NK-92 treated with Interleukin-12 subunit alpha and Interleukin-12 subunit beta, amount 100 ng/mL, for 24 hours (cell line): ENCODE measurements at places on chromosomes 12 and 14.

DNA sequence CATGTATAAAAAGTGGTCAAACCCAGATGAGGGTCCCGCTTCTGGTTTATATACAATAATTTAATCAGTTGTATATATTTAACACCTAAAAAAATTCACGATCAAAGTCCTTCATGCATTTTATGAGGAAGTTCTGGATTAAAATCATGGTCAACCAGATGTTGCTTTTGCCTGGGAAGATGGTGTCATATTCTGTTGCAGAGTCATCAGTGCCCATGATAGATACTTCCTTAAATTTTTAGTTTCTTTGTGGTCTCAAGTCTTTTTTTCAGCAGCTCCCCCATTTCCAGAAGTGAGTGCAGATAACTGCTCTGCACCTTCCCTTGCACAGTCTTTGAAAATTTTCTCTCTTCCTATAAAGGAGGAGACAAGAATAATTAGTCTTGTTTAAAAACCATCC is 16.1 kb downstream of the ERP29 start:
- DNase-seq = no peak

DNA sequence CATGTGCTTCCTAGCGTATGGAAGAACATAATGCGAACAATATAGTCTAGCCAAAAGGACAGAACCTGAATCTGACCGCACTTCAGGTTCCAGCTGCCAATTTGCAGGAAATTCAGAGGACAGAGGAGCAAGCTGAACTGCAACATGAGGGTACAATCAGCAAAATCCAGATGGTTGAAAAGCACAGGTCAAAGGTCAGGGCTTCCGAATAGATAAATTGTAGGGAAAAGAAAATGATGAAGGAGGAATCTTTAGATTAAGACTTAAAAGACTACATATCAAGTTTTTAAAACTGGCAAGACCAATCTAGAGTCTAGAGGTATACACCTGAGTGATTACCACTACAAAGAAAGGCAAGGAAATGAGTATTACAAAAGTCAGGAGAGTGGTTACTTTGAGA is 42.1 kb upstream of the SELPLG start:
- DNase-seq = no peak

GRCh38 chr12:90851800-90852718 is 102.9 kb downstream of the CCER1 start:
- DNase-seq = no peak

GRCh38 chr12:3455312-3455711 is 35.7 kb upstream of the PRMT8 start:
- no peak for DNase-seq

DNA sequence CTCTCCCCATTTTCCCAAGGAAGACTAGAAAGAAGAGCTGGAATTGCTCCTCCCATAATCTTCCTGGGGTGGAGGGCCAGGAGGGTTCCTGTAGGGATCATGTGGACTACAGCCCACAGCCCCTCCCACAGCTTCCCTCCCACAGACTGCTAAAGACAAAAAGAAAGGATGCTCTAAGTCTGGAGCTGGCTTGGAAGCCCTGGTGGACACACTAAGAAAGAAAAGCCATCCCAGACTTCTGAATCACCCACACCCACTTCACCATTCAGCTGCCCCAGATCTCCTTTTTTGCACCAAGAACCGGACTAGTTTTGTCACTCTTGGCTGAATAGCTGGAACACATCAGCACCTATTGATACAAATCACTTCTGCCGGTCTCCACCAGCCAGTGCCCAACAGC is 56.8 kb upstream of the PLXNC1 start:
- DNase-seq = no peak

DNA sequence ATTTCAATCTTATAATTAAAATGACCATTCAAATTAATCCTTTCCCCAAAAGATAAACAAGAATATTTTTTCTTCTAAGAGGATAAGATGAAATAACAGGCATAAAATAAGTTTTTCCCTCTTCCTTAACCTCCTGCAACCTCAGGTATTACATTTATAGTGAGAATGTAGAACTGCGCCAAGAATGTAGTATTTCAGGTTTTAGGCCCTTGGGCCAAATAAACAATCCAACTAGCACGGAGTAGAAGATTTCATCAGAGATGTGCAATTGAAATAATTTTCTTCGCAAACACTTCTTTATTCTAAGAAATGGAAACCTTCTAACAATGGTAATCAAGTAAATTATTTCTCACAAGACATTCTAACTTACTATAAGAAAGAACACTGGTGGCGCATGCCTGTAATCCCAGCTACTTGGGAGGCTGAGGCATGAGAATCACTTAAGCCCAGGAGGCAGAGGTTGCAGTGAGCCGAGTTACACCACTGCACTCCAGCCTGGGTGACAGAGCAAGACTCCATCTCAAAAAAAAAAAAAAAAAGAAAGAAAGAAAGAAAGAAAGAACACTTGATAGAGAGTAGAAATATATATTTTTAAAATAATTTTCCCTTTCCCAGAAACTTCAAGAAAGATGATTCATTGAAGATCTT is 100.8 kb downstream of the TAOK3 start:
- DNase-seq = no peak

DNA sequence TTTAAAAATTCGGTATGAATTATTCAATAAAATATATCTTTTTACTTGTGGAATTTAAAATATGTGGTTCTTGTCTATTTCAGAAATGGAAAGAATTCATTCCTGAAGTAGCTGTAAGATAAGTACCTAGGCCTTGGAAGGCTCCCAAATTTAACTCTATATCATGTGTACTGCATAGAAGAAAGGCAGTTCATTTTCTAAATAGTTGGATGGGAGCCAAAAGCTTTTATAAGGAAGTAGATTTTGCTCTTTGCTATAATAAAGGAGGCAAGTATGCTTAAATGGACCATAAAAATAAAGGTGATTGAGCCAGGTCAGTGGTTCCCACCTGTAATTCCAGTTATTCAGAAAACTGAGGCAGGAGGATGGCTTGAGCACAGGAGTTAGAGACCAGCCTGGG is 187.5 kb downstream of the ATXN7L3B start:
- DNase-seq = no peak

GRCh38 chr14:81839056-81839455 is 305.4 kb upstream of the SEL1L start:
- no peak for DNase-seq

DNA sequence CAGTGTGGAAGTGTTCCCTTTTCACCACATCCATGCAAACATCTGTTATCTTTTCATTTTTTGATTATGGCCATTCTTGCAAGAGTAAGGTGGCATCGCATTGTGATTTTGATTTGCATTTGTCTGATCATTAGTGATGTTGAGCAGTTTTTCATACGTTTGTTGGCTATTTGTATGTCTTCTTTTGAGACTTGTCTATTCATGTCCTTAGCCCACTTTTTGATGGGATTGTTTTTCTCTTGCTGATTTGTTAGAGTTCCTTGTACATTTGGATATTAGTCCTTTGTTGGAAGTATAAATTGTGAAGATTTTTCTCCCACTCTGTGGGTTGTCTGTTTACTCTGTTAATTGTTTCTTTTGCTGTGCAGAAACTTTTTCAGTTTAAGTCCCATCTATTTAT is 244.5 kb upstream of the PRICKLE1 start:
- DNase-seq = no peak

DNA sequence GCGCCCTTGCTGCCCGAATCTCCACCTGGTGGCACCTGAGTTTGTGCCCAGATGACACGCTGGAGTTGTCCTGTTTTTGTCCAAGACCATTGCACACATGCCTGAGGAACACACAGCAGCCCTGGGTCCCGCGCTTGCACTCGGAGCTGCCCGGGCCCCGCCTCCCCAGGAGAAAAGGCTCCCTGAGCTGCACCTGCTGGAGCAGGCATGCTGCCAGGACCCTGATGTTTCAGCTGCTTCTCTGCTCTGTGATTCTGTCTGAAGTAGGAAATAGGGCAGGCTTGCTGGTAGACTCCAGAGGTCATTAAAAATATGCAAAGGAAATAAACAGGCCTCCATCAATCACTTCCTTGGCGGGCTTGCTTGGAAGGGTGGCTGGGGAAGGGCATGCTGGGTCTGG is 271.6 kb downstream of the CACNA1C start:
- no peak for DNase-seq

GRCh38 chr12:3055704-3056467 is 21.3 kb upstream of the TSPAN9 start:
- no peak for DNase-seq

GRCh38 chr14:59583755-59584154 is 7.1 kb upstream of the CCDC175 start:
- DNase-seq = no peak

DNA sequence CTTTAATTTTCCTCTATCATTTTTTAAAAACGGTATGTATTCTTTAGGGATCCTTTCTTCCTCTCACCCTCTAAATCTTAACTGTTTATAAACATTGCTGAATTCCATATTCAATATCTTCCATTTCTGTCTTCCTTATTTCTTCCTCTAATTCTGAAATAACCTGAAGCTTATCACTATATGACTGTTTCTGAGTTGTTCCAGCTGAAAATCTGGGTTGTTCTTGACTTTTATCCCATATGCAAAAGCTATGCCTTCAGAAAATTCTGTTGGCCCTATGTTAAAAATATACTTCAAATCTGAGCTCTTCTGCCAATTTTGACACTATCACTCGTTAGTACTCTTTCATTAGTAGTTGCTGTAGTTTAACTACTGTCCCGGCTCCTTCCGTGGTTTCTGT is 970.3 kb downstream of the BCL11B start:
- DNase-seq = no peak

DNA sequence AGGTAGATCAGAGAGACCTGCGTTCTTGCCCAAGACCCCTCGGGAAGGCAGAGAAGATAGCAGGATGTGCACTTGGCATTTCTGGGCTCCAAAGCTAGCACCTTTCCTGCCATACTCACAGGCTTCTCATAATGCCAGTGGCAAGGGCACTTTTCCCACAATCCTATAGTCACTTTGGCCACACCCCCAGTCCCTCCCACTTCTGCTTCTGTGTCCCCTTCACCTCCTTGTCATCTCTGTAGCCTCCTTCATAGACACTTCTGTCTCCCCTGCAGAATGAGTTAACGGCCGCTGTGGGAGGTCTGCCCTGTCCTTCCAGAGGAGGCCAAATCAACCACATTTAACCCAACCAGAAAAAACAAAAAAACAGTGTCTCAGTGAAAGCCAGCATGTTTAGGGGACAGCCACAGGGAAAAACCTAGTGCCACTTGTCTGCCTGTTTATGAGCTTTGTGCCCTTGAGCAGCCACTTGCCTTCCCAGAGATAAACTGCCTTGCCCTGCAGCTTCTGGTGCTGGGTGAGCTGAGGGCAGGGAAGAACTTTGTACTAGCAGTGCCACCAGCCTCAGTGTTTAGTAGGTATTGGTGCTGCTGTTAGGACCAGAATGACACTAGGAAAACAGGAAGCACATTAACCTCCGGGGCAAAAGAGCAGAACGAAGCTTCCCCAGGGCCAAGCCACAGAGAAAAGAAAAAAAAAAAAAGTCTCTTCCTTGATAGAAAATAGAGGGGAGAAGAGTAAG is 193.0 kb upstream of the PWP1 start:
- DNase-seq = no peak

GRCh38 chr14:104222396-104223036 is 84.1 kb downstream of the KIF26A start:
- no peak for DNase-seq

DNA sequence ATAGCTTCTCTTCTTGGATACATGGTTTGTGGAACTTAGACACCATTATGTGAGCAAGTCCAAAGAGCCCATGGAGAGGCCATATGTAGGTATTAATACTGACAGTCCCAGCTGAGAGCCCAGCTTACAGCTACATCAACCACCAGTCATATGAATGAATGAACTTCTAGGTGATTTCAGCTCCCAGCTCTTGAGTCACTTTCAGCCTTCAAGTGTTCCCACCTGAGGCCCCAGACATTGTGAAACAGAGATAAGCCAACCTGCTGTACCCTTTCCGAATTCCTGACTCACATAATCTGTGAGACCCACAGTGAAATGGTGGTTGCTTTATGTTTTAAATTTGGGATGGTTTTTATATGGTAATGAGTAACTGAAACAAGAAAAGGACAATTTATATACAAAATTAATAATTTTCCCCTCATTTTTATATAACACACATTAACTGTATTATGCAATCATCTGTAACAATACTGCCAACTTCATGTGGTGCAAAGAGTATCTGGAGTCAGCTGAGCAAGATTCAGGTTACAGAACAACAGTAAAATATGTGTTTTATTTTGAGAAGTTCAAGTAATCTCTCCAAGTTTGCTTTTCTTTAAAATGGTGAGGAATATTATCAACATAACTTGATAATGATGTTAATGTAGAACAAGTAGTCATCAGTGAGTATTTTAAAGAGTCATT is 27.7 kb upstream of the FBXO33 start:
- DNase-seq = no peak

- no peak for DNase-seq
Measured at GRCh38 chr14:99119554-99120525, 152.2 kb downstream of the BCL11B start.

DNA sequence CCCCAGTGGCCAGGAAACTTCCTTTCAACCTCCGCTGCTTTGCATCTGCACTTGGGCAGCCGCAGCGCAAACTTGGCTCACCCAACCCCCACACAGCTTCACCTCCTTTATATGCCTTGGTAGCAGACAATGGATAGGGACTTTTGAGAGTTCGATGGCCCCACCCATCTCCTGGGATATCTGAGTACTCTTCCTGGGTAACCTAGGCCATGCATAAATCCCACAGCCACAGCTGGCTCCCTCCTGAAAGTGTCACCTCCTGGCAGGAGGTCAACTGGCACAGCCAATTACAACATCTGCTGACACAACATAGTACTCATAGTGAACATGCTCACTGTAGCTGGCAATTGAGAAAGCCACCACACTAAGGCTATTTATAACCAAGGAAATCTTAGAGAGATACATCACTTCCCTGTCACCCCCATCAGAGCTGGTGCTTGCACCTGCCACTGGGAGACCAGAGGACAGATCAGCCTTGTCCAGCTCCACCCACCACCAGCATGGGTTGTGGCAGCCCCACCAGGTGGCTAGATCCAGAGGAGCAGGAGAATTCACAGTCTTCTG is 410.0 kb downstream of the SYT1 start:
- peak; percentile 27 for DNase-seq

DNA sequence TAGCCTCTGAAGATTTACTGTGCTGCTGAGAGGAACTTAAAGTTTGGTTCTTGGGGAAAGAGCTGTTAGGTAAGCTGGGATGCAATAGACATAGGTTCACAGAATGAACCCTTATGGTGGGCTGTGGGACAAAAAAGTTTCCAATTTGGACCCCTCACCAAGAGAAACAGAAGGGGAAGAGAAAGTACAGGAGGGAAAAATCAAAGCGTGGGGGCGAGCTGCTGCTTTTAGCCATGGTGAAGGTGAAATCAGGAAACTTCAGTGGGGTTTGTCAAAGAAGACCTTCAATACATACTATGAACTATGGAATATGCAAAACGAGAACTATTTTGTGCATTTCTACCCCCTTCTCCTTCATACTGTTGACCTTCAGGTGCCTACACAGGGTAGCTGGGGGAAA is 10.6 kb upstream of the NINJ2 start:
- DNase-seq = no peak

DNA sequence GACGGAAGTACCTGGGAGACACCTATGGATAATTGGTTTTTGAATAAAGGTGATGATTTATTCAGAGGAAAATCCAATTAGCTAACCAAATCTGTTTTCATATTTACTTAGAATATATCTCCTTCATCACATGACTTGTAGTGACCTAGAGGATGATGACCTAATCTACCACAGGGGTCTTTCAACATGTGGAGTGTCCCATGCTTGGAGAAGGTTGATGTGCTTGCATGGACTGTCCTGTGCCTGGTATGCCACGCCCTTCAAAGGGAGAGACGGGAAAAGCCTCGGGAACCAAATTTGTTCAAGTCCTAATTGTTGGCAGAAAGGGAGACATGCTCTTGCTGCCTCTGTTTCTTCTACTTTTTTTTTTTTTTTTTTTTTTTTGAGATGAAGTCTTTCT is 11.8 kb upstream of the PAPLN start:
- no peak for DNase-seq
